ENCODE measurements at places on chromosomes 11 and 22.

- no peak for DNase-seq
These were observed 18.9 kb downstream of the CXCR5 start for GRCh38 chr11:118902336-118903203.

DNA sequence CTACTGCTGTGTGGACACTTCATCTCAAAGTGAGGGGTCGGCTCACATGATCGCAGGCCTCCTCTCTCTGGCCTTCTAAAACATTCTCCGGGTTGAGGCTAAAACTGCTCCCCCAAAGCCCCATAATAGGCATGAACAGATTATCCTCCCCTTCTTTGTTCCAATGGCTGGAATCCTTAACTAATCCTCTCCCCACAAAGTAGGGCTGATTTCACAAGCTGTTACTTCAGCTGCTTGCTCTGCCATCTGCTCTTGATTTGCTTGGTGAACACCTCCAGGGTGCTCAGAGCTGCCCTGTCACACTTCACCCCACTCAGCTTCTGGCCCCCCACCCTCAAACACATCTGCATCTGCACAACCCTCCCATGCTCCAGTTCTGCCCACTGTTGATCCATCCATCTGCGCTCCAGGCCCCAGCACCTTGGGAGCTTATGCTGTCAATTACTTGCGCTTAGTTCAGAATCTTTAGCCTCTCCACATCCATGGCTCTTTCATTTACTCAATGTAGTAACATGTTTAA lies 173.1 kb upstream of the API5 start:
- DNase-seq: no peak

DNA sequence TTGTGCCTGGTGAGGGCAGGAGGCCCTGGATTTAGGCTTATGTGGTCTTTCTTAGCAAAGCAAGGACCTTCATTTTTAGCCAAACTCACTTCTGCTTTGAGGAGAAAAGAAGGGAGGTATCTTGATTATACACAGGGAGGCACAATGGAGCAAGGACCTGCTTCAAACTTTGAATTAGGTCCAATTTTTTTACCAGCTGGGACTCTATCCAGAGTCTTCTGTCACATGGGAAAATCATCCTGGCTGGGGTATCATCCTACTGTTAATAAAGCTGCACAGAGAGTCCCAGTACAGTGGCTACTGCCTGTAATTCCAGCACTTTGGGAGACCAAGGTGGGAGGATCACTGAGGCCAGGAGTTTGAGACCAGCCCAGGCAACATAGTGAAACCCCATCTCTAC lies 87.8 kb downstream of the CWC15 start:
- no peak for DNase-seq

GRCh38 chr22:44698531-44699421 lies 3.2 kb upstream of the PRR5 start:
- no peak for DNase-seq

DNA sequence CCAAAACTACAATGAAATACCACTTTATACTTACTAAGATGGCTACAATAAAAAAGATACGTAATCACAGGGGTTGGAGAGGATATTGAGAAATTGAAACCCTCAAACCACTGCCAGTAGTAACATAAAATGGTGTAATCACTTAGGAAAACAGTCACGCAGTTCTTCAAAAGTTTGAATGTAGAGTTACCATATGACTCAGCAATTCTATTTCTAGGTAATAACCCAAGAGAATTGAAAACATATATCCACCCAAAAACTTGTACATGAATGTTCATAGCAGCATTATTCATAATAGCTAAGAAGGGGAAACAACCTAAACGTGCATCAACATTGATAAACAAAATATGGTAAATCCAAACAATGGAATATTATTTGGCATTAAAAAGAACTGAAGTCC lies 24.4 kb upstream of the PSMA1 start:
- DNase-seq: no peak

DNA sequence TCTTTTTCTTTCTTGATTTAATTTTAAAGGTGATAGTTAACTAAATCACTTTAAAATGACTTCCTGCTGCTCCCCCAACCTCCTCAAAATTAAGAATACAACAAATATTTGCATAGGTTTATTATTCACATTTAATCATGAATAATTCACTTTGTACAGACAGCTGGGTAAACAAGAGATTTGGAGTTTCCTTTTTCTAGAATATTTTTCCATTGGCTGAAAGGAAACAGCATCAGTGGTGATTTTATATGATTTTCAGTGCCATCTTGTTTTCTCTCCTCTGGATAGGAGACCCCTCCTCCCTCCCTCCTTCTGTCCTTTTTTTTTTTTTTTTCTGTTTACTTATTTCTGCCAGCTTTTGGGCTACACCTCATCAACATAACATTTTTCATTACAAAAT lies 60.5 kb downstream of the LIF start:
- no peak for DNase-seq

Measured in NCI-H1930 (cell line).